ENCODE measurements at places on chromosomes 3 and 15. TPM values are rescaled to one million over a fixed set of nuclear protein-coding genes. Genes with fewer than 3 reads are reported as not detected.

NDN gene
- not detected for total RNA-seq

GRCh38 chr15:70318594-70319465, 221.1 kb upstream of the TLE3 start:
- H3K27ac ChIP-seq, result no peak overlapping the region
- no peaks in the 10 kb centered on the region for H3K27me3 ChIP-seq
- no peak for DNase-seq
- no peak overlapping the region for H3K4me3 ChIP-seq

DNA sequence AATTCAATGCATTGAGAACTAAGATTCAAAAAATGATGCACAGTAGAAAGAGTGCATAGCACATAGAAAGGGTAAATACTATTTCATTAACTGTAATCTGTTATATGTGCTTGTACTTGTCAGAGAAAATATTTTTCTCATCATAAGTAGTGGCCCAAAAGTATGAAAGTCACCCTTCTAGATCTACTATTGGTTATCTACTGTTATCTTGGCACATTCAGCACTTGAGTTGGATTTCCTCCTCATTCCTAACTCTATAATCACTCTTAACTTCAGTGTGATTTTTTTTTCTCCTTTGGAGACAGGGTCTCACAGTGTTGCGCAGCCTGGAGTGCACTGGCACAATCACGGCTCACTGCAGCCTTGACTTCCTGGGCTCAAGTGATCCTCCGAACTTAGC, 194.4 kb downstream of the PCCB start:
- no peak for DNase-seq
- H3K36me3 ChIP-seq, result peaks cover 29% of the 10 kb centered on the region
- H3K27ac ChIP-seq, result no peak overlapping the region
- peaks cover 3% of the 10 kb centered on the region for H3K4me1 ChIP-seq

GRCh38 chr3:126021702-126022101, 52.7 kb downstream of the ROPN1B start:
- no peak for DNase-seq
- H3K4me1 ChIP-seq, result peaks cover 4% of the 10 kb centered on the region
- H3K4me3 ChIP-seq, result no peak overlapping the region
- H3K27ac ChIP-seq, result no peak overlapping the region
- no peaks in the 10 kb centered on the region for H3K36me3 ChIP-seq

DNA sequence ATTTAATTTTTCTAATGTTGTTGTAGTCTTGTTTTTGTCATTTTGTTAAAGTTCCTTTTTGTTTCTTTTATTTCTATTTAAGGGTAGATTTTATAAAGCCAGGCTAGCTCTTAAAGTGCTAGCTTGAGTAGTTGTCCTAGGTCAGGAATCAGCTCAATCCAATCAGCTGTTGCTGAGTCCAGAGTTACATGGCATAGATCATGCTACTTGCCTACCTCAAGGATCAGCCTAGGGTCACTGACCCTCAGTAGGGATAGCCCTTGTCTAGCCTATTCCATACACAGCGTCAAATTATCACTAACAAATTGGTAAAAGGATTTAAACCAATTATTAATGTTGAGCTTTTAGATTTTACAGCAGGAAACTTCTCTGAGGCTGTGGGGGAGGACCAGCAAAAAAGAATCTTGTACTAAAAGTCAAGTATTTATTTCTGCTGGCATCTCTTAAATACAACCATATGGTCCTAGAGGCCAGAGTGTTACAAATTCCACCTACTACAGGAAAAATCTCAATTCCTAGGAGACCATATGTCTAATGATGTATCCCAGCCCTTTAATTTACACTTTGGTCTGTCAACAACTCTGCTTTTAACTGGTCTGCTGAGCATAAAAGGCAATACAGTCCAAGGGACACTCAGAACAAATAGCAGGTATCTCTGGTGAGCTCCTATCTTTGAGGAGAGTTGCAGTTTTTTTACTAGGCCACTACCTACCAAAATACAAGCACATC, 138.3 kb upstream of the PTPRG start:
- no peak overlapping the region for H3K27ac ChIP-seq
- no peak overlapping the region for H3K4me3 ChIP-seq
- H3K4me1 ChIP-seq, result no peaks in the 10 kb centered on the region

- no peak overlapping the region for H3K4me3 ChIP-seq
- H3K27ac ChIP-seq, result no peak overlapping the region
- DNase-seq, result no peak
- peaks cover 84% of the 10 kb centered on the region for H3K4me1 ChIP-seq
- H3K27me3 ChIP-seq, result no peaks in the 10 kb centered on the region
- no peaks in the 10 kb centered on the region for H3K36me3 ChIP-seq
These were observed 2.1 kb downstream of the CYB561D2 start for GRCh38 chr3:50352781-50353180.

DNA sequence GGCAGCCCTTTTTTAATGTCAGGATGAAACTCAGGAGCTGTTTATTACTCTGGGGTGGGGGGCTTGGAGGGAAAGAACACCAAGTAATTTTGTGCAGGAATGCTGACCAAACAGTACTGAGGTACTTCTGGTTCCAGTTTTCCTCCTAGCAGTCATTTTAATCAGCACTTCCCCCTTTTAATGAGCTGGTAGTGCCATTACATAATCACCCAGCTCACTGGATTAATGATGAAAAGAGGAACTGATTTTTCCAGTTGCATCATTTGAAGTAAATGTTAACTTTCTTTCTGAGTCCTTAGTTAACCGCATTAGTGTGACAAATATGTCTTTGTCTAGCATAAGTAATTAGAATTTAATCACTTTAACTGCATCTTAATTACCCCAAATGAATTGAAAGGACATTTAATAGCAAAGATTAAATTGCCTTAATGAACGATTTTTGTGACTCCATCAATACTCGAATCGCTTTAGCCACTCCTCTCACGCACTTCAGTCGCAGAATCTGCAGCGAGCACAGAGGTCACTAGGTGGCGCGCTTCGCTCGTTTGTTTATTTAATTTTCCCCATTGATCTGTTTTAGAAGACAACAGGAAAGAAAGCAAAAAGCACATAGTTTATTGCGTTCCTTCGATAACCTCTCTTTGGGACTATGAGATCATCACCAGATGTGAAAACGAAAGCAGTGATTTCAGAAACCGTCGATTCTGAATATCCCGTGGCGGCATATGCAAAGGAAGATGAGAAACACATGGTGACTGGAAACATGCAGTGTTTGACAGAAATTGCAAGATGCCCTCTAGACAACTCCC, 9.8 kb downstream of the ONECUT1 start:
- H3K36me3 ChIP-seq, result no peaks in the 10 kb centered on the region
- peaks cover 90% of the 10 kb centered on the region for H3K27me3 ChIP-seq
- DNase-seq, result peak; percentile 30

- peaks cover 77% of the 10 kb centered on the region for H3K4me1 ChIP-seq
- H3K27ac ChIP-seq, result no peak overlapping the region
- no peak overlapping the region for H3K4me3 ChIP-seq
- H3K27me3 ChIP-seq, result no peaks in the 10 kb centered on the region
- no peak for DNase-seq
- H3K36me3 ChIP-seq, result no peaks in the 10 kb centered on the region
These were observed 54.4 kb downstream of the SH3BP5 start for GRCh38 chr3:15277861-15278500.

ZNF860 gene
- total RNA-seq, result 2.1 TPM

DNA sequence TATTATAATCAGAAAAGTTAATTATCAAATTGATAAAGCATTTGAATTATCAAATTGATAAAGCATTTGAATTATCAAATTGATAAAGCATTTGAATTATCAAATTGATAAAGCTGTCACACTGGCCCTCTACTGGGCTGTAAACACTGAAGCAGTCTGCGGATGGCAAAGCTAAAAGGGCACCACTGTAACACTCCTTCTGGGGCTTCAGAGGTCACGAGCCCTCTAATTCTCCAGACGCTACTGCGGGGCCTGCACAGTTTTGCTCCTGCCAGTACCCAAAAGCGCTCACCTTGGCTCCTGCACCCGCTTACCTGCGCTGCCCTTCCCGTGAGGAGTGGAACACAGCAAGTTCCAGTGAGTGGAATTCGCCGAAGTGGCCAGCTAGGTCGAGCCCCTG, 409.0 kb upstream of the KCNMB2 start:
- H3K27me3 ChIP-seq, result no peaks in the 10 kb centered on the region
- no peak overlapping the region for H3K4me3 ChIP-seq
- H3K27ac ChIP-seq, result no peak overlapping the region
- no peaks in the 10 kb centered on the region for H3K36me3 ChIP-seq
- DNase-seq, result no peak

DNA sequence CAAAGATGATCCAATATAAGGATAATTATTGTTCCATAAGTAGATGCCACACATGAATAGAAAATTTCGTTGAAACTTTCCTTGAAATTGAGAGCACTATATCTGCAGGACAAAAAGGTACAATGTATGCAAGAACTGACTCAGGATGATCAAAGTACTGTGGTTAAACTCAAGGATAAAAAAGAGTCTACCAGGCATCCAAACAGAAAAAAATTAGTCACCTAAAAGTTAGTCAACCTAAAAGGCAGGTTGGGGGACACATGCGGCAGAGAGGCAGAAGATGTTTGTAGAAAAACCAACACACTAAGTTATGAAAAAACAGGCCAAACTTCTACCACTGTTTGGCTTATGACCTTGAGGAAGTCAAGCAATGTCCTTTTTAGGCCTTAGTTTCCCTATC, 68.7 kb downstream of the GSK3B start:
- H3K36me3 ChIP-seq, result peaks cover 4% of the 10 kb centered on the region
- DNase-seq, result no peak
- peaks cover 79% of the 10 kb centered on the region for H3K4me1 ChIP-seq
- peak overlapping the region; percentile 67 for H3K4me3 ChIP-seq
- H3K27ac ChIP-seq, result no peak overlapping the region

DNA sequence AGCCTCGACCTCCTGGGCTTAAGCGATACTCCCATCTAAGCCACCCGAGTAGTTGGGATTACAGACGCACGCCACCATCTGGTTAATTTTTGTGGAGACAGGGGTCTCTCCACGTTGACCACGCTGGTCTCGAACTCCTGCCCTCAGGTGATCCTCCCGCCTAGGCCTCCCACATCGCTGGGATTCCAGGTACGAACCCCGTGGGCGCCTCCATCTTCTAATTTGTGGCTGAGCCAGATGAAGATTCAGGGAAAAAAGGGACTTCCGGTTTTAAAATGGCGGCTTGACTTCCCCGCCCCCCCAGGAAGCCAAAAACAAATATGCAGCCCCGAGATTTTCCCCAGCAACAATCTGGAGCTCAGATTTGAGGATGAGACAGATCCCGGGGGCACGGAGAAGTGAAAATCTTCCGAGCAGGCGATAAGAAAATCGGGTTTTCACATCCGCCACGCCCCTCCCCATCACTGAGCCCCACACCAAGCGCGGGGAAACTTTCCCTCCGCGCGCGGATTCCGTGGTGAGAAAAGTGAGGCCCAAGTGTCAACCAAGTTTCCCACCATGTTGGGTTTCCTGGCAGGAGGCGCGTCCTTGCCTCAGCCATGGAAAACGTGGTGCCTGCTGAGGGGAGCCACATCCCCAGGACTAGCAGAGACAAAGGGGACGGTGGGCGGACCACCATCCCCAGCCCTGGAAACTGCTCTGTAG, 15.4 kb downstream of the CHST14 start:
- H3K4me3 ChIP-seq, result no peak overlapping the region
- H3K36me3 ChIP-seq, result no peaks in the 10 kb centered on the region

- no peak overlapping the region for H3K4me3 ChIP-seq
- no peaks in the 10 kb centered on the region for H3K36me3 ChIP-seq
- H3K4me1 ChIP-seq, result no peaks in the 10 kb centered on the region
- H3K27ac ChIP-seq, result no peak overlapping the region
- DNase-seq, result no peak
These were observed 587.8 kb downstream of the RBMS3 start for GRCh38 chr3:29868543-29869101.

GOLGA8G gene
- not detected for total RNA-seq

DNA sequence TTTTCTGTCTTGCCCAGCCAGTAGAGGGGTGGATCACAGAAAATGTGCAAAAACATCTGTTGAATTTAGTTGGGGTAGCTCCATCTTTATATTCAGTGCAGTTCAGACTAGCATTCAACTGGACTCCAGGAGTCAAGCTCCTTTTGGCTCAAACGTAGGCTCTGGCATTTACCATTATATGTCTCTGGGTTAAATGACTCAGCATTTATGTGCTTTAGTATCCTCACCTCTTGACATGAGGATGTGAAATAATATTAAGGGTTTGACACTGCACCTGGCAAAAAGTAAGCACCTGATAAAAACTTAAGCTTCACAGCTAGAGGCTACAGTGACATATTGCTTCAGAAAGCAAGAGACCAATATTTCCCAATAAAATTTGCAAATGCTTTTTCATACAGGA, 14.8 kb downstream of the PRC1 start:
- peaks cover 11% of the 10 kb centered on the region for H3K4me1 ChIP-seq
- H3K36me3 ChIP-seq, result peaks cover 6% of the 10 kb centered on the region
- H3K4me3 ChIP-seq, result no peak overlapping the region
- H3K27ac ChIP-seq, result no peak overlapping the region

ATP13A5 gene
- total RNA-seq, result not detected
